ENCODE measurements at places on chromosomes 5 and 9.
A peak's percentile ranks its signal among the peaks of the same experiment; 100 is the strongest.

- no peak for DNase-seq
These were observed 39.3 kb upstream of the KIAA1958 start for GRCh38 chr9:112447283-112447761.

DNA sequence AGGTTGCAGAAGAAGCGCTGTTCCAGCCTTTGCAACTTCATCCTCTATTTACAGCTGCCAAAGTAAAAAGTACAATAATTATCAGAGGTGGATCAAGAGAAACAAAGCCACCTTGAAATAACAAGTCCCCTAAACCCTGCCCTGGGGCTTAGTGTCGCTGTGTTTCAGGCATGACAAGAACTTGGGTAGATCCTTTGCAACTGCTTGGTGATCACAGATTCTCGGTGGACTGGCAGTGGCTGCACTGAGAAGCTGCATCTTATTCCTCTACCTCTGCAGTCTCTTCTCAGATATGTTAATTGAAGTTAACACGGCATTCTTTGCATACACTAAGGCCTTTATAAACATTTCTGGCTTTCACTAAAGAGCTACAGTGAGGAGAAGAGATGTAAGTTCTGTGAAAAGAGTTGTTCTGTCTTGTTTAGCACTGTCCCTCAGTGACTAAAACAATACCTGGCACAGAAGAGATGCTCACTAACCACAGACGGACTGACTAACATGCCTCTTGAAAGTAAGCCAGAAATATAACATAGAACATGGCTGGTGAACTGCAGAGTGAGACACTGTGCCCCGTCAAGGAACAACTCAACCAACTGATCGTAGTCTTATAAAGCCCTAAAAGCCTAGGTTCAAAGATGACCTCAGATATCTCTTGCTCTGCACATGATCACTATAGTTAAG is 144.2 kb downstream of the MLLT3 start:
- no peak for DNase-seq

GRCh38 chr9:136312436-136312835 is 8.5 kb upstream of the CCDC187 start:
- DNase-seq, result peak; percentile 23

GRCh38 chr5:149962601-149963300 is 2.2 kb downstream of the SLC26A2 start:
- no peak for DNase-seq

- peak; percentile 72 for DNase-seq
These were observed 19.2 kb downstream of the KCTD16 start for GRCh38 chr5:144189800-144190429.

DNA sequence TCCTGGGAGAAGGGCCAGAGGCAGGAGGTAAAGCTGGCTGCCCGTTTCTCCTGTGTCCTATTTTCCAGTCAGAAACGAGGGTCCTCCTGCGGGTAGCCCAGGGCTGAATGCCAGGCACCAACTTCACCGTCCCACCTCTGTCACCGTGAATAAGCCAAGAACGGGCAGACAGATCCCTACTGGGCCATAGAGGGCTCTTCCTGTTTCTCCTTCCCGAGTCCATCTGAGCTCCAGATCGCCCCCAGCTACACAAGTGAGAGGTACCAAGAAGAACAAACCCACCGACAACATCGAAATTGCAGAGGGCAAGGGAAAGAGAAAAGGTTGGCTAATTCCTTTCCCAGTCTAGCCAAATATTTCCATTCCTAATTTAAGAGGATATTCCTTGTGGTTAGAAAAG is 93.7 kb downstream of the SPOCK1 start:
- DNase-seq, result no peak

DNA sequence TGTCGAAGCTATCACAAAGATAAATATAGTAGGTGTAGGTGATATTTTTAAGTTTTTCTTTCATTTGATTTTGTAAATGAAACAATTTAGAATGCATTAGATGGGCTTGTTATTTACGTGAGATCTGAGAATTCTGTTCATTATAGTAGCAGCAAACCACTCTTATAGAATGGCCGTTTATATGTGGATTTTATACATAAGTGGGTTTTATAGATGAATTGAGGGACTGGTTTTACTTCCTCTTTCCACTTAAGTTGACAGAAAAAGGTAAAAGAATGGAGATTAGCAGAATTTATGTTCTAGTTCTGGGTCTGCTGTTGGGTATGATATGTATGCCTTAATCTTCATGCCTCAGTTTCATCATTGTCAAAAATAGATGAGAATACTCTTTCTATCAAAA is 5.6 kb downstream of the RMI1 start:
- DNase-seq, result no peak

DNA sequence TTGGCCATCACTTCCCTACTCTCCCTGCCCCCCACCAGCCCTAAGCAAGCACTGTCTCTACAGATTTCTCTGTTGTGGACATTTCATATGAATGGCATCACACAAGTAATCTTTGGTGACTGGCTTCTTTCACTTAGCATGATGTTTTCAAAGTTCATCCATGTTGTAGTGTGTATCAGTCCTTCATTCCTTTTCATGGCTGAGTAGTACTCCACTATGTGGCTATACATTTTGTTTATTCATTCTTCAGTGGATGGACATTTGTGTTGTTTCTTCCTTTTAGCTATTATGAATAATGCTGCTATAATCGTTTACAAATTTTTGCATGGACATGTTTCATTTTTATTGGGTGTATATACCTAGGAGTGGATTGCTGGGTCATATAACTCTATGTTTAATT is 84.1 kb downstream of the DAP start:
- no peak for DNase-seq

GRCh38 chr5:30324083-30324482 is 869.4 kb upstream of the CDH6 start:
- no peak for DNase-seq

DNA sequence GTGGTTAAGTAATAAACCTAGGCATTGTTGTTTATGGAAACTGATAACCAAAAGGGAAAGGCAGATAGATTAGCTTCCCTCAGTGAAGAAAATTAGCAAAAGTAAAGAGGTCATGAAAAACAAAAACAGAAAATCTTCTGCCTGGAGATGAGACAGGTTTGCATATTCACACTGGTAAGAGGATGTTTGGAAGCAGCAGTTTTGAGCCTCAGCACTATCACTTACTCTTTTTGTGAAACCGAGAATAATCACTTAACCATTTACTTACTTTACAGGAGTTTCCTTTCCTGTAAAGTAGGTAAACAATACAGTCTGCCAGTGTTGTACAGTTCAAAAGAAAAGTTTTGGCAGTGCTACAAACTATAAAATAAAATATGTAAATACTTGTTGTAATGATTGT is 35.5 kb upstream of the EMB start:
- DNase-seq, result no peak

DNA sequence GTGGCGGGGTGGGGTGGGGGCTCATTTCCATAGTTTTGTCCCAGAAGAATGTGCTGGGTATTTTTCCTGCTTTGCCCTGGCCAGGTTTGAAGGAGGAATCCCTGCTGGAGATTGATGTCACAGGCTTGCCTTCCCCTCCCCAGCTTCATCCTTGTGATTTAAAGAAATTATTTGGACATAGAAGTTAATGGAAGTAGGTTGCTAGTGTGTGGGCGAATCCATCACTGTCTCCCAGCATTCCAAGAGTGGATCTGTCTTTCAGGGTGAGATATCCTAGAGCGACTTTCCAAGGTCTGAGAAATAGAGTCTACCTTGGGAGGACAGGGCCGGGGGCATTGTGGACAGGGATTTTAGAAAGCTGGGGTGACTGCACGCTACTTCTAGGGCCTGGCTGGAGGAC is 64.9 kb upstream of the HSPA9 start:
- no peak for DNase-seq

- DNase-seq, result no peak
These were observed 11.0 kb upstream of the TRAF1 start for GRCh38 chr9:120937596-120937995.

GRCh38 chr5:135371622-135372232 is 27.3 kb downstream of the MACROH2A1 start:
- DNase-seq, result no peak

DNA sequence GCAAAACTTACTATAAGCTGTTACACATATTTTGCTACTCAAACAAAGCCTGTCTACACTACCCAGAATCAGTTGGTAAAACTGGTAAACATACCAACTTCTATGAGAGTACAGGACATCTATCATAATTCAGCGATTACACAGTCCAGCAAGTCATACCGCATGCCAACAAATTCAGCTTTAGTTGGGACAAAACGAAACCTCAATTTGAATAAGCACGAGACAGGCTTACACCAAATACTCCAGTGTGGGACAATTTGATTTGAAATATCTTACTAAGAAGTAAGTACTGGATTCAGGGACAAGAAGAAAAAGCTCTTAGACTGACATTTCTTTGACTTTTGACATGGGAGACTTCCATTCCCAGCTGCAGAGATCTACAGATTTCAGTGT is 2.0 kb downstream of the NRG2 start:
- no peak for DNase-seq

- DNase-seq, result no peak
These were observed 97.8 kb downstream of the INVS start for GRCh38 chr9:100196828-100197227.

GRCh38 chr9:91714874-91715615 is 235.0 kb downstream of the ROR2 start:
- DNase-seq, result no peak

GRCh38 chr5:75611311-75612225 is at the start of gene ANKDD1B:
Gene ANKDD1B, plus strand, starts transcription at chr5:75611453. Its CDS starts 182 bp downstream, at chr5:75611635.
- DNase-seq, result no peak

DNA sequence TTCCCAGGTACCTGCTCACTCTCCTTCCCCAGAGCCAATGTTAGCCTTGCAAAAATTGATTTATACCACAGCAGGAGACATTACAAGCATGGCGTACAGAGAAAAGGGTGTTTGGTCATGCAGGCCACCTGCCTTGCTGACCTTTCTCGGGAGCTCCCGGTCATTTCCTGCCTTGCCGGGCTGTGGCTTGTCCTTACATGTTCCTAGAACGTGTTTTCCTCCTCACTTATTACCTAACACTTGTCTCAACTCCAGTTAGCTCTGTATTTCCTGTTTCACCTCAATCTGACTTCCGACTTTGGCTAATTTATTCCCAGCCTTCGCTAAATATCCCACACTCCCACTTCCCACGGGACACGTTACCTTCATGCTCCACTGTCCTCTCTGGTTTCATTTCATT is 282.5 kb downstream of the ICE1 start:
- DNase-seq, result no peak

DNA sequence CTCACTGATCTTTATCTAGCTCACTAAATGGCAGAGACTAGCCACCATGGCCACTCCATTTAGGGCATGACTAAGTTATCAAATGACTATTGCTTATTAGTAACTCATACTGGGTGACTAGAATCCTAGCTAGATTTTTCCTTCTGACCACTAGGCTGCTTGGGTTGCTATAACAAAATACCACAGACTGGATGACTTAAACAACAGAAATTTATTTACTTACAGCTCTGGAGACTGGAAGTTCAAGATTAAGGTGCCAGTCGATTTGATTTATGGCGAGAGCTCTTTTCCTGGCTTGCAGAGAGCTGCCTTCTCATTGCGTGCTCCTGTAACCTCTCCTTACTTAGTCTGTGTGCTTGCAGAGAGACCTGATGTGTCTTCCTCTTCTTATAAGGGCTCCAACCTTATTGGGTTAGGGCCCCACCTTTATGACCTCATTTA is 55.0 kb upstream of the APC start:
- no peak for DNase-seq

GRCh38 chr9:119005162-119005561 is 364.1 kb downstream of the BRINP1 start:
- DNase-seq, result no peak

- DNase-seq, result no peak
These were observed at the start of gene HK3 for GRCh38 chr5:176899296-176899891. Gene HK3, minus strand, starts transcription at chr5:176899346. Its CDS starts 3,187 bp downstream, at chr5:176896159.

DNA sequence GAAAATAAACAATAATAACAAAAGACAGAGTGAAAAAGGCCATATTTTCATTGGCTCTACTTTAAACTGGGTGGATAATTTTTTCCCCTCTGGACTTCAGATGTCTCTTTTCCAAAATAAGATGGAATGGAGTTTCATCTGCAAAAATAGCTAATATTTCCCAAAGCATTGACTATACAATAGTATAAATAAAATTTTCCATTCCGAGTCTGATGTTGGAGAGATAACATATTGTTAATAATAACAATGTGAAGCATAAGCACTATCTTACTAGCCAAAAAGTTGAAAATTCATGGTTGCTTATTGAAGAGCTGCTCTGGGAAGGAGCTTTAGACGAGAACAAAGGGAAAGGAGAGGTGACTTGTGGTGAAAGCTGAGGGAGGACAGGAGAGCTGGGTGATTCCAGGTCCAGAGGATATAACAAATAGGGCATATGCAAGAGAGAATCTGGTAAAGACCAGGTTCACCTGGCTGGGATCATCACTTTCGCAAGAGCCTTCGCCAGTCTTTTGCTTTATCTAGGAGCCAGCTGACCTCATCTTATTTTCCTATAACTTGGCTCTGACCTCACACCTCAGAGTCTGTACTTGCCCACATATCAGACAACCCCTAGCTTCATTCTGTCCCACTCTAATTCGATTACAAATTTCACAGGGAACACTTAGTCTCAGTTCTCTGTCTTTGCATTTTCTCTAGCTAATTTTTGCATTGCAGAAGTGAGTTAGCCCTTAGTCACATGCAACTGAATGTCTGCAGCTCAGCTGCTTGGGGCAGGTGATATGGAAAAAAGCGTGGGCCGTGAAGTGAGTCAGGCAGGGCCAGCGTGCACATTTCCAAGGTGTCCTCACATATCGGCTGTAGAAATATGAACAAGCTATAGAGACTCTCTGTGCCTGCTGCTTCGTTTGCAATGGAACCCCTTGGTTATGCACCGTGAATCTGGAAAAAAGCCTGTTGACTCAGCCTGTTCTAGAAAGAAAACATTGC is 7.6 kb upstream of the ZNF474 start:
- no peak for DNase-seq

DNA sequence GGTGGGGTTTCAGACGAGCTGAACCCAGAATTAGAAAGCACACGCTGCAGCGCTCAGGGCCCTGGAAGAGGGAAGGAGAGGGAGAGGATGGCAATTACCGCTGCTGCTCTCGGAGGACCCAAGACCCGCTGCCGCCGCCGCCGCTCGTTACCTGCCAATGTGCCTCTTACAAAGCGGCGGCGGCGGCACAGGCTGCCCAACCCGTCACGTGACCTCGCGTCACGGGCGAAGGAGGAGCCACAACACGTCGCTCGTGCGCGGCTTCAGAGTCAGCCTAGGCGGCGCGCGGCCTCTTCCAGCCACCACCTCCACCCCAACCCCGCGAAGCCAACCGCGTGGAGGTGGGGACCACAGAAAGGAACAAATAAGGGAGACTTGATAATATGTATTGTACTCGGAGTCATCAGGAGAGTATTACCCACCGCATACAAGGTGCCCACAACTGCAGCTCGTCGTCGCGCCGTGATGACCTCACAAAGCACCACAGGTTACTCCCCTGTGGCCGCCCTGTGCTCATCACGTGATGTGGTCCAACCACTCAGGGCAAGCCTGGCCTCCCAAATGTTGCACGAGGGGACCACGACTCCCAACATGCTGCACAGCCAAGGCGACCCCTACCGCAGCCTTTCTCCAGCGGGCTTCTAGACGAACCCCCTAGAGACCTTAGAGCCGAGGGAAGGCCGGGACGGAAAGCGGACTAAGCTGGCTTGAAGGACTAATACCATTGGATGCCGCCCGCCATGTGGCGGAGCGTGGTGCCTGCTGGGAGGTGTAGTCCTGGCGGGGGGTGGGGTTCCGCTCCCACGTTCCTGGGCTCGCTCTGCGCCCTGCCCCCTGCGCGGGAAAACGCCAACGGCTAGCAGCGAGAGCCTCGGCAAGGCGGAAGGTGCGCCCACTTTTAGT is at the start of gene UBAP2:
Gene UBAP2 (minus strand): TSS at position 161 of the 903 bp plus-strand sequence. CDS start 31,739 bp downstream, outside the sequence.
- DNase-seq, result peak; percentile 97

All from CD4-positive, alpha-beta T cell (primary cell).